ENCODE measurements at places on chromosomes 3 and 15. TPM values are rescaled to one million over a fixed set of nuclear protein-coding genes. Genes with fewer than 3 reads are reported as not detected.

GRCh38 chr15:72184165-72184811, 13.3 kb downstream of the GRAMD2A start:
- no peak for DNase-seq

DNA sequence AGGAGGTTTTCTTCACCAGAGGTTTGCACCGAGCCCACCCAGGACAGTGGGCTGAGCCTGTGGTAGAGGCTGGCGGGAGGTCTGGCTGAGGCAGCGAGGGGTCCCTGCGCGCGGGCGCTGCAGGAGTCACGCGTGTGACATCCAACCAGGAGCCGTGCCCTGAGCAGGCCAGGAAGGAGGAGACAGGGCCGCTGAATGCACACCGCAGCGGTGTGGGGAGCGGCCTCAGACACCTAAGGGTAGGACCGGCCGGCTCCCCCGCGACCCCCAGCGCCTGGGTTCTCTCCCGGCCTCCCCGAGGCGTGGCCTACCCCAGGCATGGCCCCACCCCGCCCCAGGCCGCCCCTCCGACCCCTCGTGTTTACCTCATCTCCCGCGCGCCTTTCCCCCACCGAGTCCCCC, 412 bp downstream of the SLC41A3 start:
- DNase-seq: no peak

GRCh38 chr3:61858054-61858453, 296.7 kb downstream of the PTPRG start:
- DNase-seq: no peak

GRCh38 chr3:13896473-13897154, 16.7 kb upstream of the WNT7A start:
- no peak for DNase-seq

- DNase-seq: no peak
Observed at GRCh38 chr3:112807685-112808084, 39.0 kb downstream of the CD200R1L start.

DNA sequence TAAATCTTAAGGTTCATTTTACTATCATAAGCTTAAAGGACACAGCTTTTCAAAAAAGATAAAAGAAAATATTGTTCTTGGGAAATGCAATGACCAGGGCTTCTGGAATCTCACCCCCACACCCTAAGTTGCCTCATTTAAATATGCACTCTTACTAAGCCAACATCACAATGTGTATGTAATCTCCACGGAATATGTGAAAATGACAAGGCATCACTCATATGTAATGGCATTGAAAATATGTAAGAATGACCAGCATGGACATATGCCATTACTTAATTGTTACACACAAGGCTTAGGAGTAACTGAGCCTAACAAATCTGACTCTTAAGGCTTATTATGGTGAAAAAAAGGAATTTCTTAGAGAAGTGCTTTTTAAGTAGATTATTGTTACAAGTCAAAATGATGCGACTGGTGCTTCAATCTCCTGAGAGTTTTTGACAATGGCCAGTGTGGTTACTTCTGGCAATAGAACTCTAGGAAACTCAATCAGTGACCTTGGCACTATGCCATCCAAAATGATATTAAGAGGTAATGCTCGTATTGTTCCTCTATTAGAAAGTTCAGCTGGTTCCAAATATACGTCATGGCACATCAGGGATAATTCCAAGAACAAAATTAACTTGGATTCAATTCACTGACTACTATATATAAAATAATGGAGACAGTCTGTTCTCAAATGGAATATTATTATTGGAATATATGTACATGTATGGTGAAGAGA, 290.0 kb upstream of the PLSCR5 start:
- no peak for DNase-seq

DNA sequence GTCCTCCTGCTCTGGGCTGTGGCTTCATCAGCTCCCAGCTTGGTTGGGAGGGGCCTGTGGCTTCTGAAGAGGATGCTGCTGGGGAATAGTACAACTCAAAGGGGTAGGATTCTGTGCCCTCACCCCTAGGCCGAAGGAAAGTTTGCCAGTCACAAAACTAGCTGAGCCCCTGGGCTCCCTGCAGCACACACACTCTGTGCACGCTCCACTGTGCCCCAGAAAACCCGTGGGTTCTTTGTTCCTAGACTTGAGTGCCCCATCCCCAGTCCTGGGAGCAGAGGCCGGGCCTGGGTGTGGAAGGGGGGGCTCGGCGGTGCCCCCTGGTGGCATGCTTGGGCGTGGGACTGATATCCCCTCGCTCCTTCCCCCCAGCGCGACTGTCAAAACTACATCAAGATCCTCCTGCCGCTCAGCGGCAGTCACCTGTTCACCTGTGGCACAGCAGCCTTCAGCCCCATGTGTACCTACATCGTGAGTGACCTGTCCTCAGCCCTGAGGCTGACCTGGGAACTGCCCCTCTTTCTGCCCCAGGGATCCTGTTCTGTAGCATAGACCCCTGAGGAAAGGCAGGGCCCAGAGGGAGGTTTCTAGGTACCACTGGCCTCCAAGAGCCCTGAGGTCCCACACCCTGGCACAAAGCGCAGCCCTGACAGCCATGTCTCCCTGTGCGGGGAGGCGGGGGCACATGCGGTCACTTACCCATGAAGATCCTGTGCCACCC, 14.2 kb downstream of the CIB1 start:
- no peak for DNase-seq

- DNase-seq: no peak
Observed at GRCh38 chr15:101178479-101178878, 73.4 kb downstream of the CHSY1 start.

DNA sequence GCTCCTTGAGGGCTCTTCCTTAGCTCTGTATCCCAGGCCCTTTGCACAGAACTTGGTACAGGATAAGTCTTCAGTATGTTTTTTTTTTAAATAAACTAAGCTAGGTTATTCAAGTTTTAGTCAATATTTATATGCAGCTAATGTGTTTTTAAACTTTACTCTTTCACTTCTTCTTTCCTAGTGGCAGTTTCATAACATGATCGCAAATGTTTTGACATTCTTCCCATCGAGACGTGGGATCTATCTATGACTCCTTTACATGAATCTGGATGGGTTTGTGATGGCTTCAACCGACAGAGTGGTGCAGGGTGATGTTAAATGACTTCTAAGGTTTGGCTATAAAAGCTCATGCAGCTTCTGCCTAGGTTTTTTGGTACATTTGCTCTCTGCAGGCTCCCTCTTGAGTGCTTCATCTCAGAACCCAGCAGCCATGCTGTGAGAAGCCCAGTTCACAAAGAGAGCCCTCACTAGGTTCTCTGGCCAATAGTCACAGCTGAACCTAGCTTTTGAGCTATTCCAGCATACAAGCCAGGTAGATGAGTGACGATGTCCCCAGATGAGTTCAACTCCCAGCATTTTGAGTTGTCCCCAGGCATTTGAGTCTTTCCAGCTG, 13.5 kb upstream of the MECOM start:
- DNase-seq: no peak

DNA sequence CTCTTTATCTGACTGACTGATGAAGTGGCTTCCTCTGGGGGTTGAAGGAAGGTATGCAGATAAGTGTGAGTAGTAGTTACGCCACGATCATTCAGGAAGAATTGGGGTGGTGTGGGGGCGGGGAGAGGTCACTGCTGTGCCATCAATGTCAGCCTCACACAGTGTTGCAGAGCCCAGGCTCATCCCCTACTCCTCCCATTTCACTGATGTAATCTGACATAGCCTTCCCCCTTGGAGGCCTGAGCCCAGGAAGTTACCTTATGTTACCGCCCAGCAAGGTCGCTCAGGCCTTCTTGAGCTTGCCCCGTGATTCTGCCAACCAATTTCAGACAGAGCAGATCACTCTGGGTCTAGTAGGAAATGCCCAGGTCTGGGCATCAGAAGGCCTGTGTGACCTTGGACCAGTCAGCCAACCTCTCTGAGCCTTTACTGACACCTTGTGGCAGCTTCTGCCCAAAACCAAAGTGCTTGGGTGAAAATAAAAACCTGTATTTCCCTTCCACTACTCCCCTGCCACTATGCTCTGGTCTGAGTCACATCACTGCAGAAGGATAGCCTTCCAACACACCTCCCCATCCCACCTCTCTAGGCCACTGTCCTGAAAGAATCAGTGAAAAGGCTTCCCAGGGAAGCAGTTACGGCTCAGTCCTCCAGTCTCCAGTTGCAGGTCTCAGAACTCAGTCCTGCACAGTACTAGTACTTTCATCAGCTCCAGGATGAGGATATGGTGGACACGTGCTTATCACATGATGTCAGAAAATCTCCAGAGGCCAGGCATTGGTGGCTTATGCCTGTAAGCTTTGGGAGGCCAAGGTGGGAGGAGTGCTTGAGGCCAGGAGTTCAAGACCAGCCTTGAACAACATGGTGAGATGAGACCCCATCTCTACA, 28.1 kb upstream of the INSYN1 start:
- no peak for DNase-seq

GRCh38 chr15:63973212-63974009, 72.9 kb downstream of the DAPK2 start:
- no peak for DNase-seq

- no peak for DNase-seq
Observed at GRCh38 chr15:26134812-26135211, 271.7 kb upstream of the ATP10A start.

- DNase-seq: no peak
Observed at GRCh38 chr3:3189102-3189727, 9.7 kb upstream of the CRBN start.

- no peak for DNase-seq
Observed at GRCh38 chr15:41148065-41148464, 32.0 kb upstream of the INO80 start.

DNA sequence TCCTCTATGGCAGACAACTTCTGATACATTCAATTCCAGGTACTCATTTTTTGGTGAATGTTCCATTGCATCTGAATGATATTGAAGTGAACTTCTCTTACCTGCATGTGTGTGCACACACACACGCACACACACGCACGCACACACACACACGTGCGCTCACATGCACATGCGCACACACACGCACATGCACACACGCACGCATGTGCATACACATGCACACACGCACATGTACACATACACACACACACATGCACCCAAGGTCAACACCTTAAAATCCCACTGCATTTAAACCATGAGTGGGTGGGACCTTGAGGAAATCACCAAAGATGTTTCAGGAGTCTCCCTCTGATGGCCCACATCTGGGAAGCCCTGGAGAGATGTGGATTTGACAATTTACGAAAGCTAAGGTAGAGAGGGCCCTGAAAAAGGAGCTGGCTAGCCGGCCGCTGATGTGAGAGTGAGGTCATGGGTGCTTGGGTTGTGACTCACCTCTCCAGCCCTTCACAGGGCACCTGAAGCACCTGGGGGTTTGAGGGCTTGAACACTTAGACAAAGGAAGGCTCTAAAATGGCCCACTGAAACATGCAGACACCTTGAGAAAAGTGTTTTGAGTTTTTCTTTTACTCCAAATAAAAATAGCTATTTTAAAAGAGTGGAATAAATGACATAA, 269.1 kb upstream of the LRRFIP2 start:
- no peak for DNase-seq

Gene COMMD4
- 87.2 TPM for polyA plus RNA-seq

Gene LIPC
- not detected for polyA plus RNA-seq

Gene EXD1
- polyA plus RNA-seq: 0.17 TPM

Gene LEKR1
- polyA plus RNA-seq: 0.14 TPM

Gene ECE2
- not detected for polyA plus RNA-seq

Gene UROC1
- polyA plus RNA-seq: not detected

Gene COLQ
- polyA plus RNA-seq: 0.35 TPM

Measured in keratinocyte (primary cell).